CD4-positive, alpha-beta T cell treated with Interleukin-15 for 4 hours (primary cell): ENCODE measurements at places on chromosomes 2 and 18.

GRCh38 chr2:148615381-148615841 lies 29.1 kb upstream of the EPC2 start:
- DNase-seq: no peak

DNA sequence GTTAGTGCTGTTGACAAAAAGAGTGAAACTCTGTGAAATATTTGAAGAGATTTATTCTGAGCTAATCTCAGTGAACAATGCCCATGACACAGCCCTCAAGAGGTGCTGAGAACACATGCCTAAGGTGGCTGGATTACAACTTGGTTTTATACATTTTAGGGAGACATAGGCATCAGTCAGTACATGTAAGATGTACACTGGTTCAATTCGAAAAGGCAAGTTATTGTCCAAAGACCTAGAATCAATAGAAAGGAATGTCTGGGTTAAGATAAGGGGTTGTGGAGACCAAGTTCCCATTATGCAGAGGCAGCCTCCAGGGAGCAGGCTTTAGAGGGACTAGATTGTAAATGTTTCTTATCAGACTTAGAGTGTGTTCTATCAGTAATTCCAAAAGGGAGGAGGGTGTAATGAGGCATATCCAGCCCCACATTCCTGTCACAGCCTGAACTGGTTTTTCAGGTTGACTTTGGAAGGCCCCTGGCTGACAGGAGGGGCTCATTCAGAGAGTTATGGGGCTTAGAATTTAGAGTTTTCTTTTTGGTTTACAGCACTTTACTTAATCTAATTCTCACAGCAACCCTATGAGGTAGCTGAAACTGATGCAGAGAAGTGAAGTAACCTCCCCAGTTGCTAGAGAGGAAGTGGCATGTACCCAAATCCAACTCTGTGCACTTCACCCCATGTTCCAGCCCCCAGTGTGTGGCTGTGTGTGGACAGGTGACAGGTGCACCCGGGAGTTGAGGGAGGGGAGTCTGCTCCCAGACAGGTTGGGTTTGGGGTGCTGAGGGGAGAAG lies 28.3 kb upstream of the ASAP2 start:
- no peak for DNase-seq

DNA sequence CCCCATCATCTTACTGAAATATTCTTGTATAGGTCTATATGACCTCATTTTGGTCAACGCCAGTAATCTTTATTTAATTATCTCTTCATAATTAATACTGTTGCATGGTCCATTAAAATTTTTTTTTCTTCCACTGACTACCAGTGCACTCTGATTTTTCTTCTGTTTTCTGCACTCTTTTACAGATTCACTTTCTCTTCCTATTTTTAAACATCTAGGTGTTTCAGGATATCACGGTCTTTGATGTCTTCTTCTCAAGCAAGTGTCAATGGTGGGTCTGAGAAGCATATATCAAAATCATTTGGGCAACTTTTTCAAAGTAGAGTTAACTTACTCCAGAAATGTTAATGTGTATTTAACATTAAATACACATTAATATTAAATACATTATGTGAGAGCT lies 51.4 kb downstream of the CCDC141 start:
- DNase-seq: no peak

DNA sequence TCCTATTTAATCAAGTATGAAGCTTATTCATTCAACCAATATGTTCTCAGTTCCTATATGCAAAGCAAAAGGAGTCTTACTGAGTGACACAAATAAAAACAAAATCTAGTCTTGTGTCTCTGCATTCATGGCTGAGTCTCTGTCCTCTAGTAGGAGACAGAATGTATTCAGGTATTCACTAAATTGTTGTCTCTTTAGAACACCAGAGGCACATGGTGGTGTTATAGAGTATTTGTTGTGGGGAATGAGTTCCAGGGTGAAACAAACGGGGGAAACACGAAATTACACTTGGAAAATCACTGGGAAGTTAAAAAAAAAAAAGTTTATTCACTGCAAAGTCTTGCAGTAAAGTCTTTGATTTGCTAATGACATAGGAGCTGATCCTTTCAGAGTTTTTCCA lies 131.7 kb upstream of the FSHR start:
- no peak for DNase-seq

- peak; percentile 66 for DNase-seq
Measured at GRCh38 chr2:70995426-70995729, 705 bp upstream of the TEX261 start.

DNA sequence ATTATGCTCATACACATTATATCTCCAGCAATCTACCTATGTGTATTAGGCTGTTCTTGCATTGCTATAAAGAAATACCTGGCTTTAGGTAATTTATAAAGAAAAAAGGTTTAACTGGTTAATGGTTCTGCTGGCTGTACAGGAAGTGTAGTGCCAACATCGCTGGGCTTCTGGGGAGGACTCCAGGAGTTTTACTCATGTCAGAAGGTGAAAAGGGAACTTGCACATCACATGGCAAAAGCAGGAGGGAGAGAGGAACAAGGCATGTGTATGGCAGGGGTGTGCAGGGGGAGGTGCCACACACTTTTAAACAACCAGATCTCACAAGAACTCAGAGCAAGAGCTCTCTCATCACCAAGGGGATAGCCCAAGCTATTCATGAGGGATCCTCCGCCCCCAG lies 715.4 kb upstream of the ZEB2 start:
- no peak for DNase-seq
